NCI-H1092 treated with DMSO at 0.1 percent for 48 hours (cell line): ENCODE measurements at places on chromosomes 12 and 14.

DNA sequence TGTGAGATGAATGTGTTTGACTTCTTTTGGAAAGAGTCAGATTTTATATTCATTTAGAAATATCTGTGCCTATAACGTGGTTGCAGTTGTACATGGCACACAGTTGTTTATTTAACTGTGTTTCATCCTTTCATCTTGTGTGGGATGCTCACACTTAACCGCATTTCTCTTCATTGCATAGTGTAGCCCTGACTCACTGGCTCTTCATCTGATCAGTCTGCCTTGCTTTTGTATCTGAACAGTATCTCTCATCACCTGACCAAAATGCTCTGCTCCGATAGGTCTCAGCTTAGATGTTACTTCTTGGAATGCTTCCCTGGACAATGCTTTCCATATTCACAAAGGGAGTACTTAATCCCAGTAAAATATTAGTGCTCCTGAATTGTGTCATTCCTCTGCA lies 83.4 kb downstream of the PDE3A start:
- no peak for DNase-seq

- no peak for DNase-seq
These were observed 43.4 kb upstream of the CFAP54 start for GRCh38 chr12:96445691-96446583.

DNA sequence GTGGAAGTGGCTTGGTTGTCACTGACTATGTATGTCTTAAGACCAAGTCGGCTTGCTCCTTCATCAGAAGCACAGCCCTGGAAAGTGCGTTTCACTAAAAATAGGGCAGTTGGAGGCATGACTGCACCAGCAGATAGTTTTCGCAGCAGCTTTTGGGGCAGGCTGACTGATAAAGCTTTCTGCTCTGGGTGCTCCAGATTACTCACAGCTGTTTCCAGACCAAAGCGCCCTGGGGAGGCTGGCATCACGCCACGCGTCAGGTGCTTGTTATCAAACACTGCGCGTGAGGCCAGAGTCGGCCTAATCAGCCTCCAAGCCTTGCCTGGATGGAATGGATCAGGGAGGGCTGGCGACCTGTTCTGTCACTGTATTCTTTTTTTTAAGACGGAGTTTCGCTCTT lies 13.3 kb upstream of the LRRC10 start:
- DNase-seq, result peak; percentile 69

DNA sequence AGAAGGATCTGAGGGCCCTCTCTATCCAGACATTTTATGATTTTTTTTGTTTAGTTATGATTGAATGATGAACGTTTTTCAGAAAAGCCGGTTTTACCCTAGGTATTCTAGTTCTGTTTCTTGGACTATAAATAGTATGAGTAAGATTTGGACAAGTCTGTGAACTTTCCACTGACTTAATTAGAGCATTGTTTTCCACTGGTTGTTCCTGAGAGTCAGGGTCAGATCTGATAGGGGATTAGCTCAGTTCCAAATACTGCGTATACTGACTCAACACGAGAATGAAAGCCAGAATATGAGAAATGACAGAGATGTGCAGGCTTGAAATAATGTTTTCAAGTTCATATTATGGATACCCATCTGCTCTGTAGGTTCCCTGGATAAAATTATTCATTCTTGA lies 361.6 kb downstream of the AEBP2 start:
- no peak for DNase-seq

GRCh38 chr14:95575840-95576473 lies 41.1 kb downstream of the GLRX5 start:
- DNase-seq, result no peak

GRCh38 chr12:91704446-91704845 lies 441.2 kb downstream of the BTG1 start:
- DNase-seq, result peak; percentile 28

GRCh38 chr12:26102953-26103352 lies 21.9 kb downstream of the BHLHE41 start:
- DNase-seq, result no peak

DNA sequence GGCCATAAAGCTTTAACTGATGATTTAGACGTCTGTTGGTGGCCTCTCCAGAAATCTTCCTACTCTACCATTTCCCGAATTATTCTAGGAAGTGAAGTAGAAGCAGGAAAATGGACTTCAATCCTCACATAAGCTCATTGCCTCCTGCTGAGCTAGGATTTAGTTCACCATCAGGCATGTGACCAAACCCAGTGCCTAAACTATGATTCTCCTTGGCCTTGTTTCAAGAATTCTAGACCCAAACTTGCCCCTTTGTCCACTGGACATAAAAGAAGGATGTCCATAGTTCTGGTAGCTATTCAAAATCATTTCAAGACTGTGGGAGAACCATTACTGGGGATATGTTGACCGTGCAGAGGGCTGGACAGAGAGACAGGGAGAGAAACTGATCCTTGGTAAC lies 105.8 kb downstream of the C12orf50 start:
- DNase-seq, result no peak

- DNase-seq, result no peak
These were observed 59.2 kb downstream of the ACADS start for GRCh38 chr12:120784804-120785203.

DNA sequence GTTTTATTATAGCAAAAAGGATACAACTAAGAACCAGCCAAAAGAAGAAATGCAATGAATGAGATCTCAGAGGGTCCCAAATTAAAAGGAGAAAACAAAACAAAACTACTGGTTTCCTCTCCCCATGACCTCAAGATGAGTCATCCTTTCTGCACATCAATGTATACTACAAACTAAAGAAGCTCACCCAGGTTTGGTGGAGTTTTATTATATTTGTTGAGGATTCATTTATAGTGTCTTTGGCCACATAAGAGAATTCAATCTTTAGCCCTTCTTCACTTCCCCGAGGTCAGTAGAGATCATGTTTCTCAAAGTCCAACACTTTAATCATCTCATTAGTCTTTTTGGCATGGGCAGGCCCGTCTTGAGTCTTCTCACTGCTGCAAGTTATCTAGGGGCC lies 210.6 kb downstream of the SLC6A15 start:
- DNase-seq, result no peak

DNA sequence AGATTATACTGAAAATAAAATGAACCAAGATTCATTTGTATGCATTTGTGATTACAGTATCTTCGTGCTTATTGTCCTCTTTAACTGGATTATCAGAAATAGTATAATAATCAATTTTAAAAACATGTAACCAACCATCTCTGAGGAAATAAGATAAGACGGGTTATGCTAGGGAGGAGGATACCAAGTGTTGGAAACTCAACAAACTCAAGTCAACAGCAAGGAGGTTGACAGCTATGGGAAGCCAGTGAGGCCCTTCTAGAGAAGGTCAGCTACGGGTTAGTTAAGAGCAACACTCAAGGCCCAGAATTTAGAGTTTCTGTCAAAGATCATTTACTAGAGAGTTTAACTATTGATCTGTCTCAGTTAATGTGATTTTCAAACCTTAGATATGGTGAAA lies 137.2 kb downstream of the PDZRN4 start:
- DNase-seq, result no peak

GRCh38 chr12:44521702-44522101 lies 354.4 kb downstream of the NELL2 start:
- no peak for DNase-seq

DNA sequence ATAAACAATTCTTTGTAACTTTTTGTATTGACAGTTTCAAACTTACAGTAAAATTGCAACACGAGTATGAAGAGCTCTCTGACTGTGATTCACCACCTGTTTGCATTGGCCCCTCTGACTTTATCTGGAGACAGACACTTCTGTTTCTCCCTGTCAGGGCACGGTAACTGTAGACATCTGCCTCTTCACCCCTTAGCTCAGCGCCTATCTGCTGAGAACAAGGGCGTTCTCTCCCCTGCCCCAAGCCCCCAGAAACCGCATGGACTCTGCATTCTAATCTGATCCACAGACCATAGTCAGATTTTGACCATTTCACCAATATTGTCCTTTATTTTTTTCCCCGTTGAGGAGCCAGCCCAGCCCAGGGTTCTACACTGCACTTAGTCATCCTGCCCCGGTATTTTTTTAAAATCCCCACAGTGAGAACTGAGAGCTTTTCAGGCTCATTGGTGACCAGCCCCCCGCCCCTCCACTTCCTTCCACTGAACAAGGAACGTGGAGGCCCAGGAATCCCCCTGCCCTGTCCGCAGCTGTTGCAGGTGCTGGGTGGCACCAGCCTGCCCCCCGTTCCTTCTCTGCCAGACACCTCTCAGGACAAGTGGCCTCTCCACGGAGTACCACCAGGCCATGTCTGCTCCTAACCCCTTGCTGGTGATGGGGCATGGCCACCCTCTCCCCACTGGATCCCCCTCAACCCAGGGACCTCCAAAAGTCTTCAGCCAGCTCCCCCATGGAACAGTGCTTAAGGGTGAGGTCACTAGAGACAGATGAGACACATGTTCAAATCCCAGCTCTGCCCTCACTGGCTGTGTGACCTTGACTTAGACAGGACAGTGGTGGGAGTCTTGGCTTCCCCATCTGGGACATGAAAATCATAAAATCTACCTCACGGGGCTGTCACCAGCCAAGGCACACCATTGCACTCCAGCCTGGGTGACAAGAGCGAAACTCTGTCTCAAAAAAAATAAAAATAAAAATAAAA lies 11.2 kb downstream of the RHOF start:
- no peak for DNase-seq

GRCh38 chr14:74965486-74966153 lies 10.2 kb upstream of the PGF start:
- no peak for DNase-seq

- no peak for DNase-seq
These were observed 5.1 kb downstream of the KMT5A start for GRCh38 chr12:123388951-123389559.

- no peak for DNase-seq
These were observed 37.2 kb downstream of the RDH12 start for GRCh38 chr14:67738740-67739504.

DNA sequence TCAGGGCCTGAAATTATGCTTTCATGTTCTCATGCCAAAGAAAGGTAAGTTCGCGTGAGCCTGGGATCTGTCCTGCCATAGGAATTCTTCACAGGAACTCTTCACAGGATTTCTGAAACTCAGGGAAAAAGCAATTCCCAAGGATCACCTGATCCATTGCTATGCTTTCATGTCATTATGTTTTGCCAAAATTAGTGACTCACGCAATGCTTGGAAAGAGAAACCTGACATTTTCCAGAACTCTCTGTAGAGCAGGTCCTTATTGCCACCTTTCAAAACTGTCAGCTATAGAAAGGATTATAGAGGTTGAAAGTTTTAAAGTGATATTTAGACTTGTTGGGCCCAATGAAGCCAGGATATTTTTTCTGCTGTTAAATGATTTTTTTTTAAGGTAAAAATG lies 6.3 kb upstream of the KCNJ8 start:
- no peak for DNase-seq

DNA sequence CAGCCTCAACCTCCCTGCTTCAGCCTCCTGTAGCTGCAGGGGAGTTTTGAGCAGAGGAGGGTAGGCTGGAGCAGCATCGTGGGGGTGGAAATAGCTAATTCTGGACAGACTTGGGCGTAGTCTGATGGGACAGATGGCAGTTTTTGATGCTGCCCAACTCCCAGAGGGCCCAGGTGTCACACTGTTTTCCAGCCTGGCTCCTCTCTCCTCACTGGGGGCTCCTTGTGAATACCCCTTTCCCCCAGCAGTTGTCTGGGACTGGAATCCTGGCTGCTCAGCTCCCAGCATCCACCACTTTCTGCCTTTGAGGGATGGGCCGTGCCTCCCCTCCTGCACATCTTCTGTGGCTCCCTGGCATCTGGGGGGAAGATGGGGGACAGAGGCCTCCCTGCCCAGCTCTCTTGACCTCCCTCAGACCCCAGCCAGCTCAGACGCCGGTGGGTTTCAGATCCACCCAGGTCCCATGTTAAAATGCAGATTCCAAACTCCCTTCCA lies 34.0 kb downstream of the SH2B3 start:
- DNase-seq, result no peak
